Stimulated activated CD4-positive, alpha-beta T cell treated with anti-CD3 and anti-CD28 coated beads, Interleukin-4, amount 100 ng/mL, for 1 hour (primary cell): ENCODE measurements at places on chromosomes 7 and 10.

- no peak for DNase-seq
These were observed 144.7 kb downstream of the CYP26A1 start for GRCh38 chr10:93218386-93218785.

DNA sequence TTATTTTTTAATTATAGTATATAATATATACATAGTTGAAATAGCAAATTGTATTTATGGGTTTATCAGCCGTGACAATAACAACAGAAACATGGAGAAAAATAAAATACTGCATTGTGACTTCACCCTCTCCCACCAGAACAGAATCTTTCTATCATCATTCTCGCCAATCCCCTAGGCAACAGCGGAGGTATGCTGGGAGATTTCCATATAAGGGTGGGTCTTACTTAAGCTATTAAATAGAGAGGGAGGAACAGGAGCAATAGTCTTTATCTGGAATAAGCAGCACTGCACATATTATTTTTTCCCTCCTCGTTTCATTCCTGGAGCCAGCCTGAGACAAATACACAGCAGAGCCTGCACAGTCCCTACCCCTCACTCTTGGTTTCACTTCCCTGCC lies 1214.9 kb downstream of the XPNPEP1 start:
- DNase-seq: no peak

GRCh38 chr10:37733822-37734221 lies 123.6 kb downstream of the ZNF248 start:
- DNase-seq: no peak

- DNase-seq: no peak
These were observed 183.7 kb downstream of the SORCS1 start for GRCh38 chr10:106980495-106981451.

GRCh38 chr7:20828947-20829346 lies 42.3 kb upstream of the SP8 start:
- DNase-seq: no peak
